LNCaP clone FGC (cell line): ENCODE measurements at places on chromosomes 5 and 9.
A peak's percentile ranks its signal among the peaks of the same experiment; 100 is the strongest.

DNA sequence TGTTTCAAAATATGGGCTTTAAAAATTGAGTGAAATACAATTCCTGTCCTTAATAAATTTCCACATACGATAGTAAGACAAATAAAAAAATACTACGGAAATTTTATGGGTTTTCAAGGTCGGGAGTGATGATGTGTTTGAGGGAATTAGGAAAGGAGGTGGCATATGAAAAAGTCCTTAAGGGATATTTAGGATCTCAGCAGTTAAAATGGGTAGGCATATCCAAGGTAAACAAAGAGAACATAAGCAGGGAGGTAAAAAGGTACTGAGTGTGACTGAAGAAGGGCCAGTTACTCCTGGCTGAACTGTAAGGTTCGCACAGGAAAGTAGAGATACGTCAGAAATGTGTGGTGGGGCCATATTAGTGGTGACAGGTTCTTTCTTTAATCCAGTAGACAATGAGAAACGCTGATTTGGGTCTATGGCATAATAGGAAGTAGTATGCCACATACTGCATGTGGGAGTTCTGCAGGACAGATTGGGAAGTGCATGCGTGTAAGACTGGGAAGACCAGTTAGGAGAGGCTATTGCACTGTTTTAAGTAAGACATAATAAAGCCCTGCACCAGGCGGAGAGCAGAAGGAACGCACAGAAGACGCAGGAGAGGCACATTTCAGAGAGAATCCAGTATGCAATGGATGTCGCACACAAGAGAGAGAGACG is 937 bp upstream of the HMGCR start:
- peak; percentile 82 for DNase-seq

DNA sequence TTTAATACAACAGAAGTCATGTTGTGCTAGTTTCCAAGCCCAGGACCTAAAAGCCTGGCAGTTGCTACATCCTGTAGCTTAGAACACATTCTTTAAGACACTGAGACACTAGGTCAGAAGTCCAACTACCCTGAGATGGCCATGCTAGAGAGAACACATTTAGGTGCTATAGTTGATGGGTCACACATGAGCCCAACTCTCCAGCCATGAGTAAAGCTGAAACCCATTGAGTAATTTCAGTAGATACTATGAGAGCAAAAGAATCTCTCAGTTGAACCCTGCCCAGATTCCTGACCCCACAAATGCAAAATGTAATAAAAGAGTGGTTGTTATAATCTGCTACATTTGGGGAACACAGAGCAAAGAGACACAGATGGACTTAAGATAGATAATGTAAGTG is 164.4 kb downstream of the SEMA5A start:
- DNase-seq: no peak

- DNase-seq: no peak
Measured at GRCh38 chr9:19648672-19649071, 140.2 kb downstream of the SLC24A2 start.

DNA sequence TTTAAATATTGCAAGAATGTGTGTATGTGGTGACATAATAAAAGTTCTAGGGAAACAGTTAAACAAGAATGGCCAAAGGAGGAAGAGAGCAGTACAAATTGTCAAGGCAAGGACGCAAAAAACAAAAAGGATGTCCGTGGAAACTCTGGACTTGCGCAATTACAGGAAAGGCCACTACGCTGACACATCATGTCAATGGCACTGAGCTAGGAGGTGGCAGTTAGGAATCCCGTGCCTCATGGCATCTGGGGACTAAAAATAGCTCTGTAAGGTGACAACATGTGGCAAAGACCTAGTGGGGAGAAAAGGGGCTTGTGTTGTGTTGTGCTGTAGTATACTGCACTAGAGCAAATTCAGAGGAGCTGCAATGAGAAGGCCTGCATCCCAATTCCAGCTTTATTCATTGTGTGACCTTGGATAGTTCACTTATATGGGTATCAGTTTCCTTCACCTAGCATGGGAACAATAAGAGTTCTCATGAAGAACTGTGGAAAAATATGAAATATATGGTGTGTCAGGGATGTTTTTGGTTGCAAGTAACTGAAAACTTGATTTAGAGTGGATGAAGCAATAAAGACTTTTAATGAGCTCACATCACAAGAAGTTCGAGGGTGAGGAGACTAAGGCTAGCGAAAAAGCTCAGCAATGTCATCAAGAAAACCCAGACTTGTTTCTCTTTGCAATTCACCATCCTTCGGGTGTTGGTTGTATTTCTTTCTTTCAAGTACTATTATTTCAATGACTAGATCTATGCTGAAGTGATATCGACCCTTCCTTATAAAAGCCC is 124.1 kb upstream of the STC2 start:
- no peak for DNase-seq

DNA sequence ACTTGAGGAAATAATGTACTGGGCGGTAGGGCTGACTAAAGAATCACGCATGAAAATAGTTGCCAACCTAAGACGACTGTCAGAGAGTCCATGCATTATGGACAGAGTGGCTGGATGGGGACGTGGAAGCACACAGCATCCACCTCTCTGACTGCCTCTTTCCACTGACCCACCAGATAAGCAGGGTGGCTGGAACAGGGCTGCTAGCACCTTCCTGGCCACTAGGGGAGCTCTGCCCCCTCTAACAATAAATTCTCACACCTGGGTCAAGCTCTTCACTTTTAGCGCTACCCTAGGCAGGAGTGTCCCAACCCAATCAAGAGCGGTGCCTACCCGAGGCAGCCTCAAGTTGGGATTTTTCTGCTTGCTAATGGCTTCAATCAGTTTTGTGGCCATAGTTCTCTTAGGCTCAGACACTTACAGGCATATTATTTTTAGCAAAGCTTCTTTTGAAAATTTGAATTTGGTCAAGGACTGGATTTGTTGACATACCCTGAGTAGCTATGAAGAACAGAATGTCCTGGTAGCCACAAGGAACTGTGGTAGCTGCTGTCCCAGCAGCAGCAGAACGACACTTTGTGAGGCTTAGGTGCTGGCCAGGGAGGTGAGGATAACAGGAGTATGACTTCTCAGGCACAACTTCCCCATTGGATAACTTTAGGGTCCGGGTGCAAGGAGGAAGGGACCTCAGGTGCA is 6.9 kb upstream of the TPM2 start:
- no peak for DNase-seq

DNA sequence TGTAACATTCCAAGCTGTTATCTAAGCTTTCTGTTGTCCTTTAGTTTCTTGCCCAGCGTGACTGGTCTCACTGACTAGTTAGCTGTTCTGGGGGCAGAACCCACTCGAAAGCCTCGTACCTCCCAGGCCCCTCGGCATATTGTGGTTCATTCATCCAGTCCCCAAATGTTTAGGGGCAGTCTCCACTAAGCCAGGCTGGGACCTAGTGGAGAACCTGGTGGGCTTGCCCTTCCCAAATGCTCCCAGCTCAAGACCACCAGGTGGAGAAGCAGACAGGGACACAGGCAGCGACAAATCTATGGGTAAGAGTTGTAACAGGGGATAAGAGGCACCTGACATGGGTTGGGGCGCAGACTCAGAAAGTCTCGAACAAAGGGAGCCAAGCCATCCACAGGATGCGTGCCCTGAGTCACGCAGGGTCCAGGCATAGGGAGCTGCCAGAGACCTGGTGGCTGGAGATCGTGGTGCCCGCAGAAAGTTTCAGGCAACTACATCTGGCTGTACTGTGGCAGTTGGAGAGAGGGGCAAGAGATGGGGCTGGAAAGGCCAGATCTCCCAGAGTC is 851 bp upstream of the EEIG1 start:
- DNase-seq: no peak

- no peak for DNase-seq
Measured at GRCh38 chr5:116806836-116807235, 232.2 kb upstream of the SEMA6A start.

GRCh38 chr9:3497857-3498256 is 27.9 kb downstream of the RFX3 start:
- no peak for DNase-seq

DNA sequence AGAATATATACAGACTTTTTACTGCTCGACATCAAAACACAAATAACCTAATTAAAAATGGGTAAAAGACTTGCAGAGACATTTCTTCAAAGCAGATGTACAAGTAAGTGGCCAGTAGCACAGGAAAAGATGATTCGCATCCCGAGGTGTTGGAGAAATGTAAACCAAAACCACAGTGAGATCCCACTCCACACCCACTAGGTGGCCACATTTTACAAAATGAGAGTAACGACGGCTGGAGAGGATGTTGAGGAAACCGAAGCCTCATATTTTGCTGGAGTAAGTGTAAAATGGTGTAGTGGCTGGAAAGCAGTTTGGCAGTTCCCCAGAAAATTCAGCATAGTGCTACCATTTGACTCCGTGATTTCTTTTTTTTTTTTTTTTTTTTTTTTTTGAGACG is 21.3 kb upstream of the GBGT1 start:
- DNase-seq: peak; percentile 34

- no peak for DNase-seq
Measured at GRCh38 chr5:174311121-174311520, 265.6 kb downstream of the NSG2 start.

GRCh38 chr5:172660974-172661373 is 19.9 kb downstream of the NEURL1B start:
- no peak for DNase-seq

DNA sequence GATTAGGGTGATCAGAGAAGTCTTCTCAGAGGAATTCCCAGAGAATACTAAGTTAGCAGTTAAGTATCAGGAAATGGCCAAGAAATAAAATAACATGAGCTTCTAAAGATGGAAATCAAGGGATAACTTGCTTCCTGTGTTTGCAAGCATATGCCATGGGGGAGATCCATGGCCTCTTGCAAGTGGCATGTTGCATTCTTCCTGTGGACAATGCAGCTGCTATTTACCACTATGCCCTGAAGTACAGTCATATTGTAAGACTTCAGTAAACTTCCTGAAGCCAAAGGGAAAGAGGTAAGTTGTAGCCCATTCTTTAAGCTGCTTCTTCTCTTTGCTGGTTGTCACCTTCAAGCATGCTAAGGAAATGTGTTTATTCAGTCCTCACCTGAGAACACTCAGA is 154.7 kb upstream of the RUSC2 start:
- DNase-seq: no peak

GRCh38 chr5:154865466-154866184 is 7.2 kb downstream of the CNOT8 start:
- DNase-seq: no peak

- DNase-seq: no peak
Measured at GRCh38 chr5:73763300-73764032, 137.5 kb downstream of the ARHGEF28 start.

- DNase-seq: no peak
Measured at GRCh38 chr5:94304146-94304545, 314.3 kb downstream of the KIAA0825 start.

- no peak for DNase-seq
Measured at GRCh38 chr5:103259705-103260355, 1.3 kb downstream of the MACIR start.

DNA sequence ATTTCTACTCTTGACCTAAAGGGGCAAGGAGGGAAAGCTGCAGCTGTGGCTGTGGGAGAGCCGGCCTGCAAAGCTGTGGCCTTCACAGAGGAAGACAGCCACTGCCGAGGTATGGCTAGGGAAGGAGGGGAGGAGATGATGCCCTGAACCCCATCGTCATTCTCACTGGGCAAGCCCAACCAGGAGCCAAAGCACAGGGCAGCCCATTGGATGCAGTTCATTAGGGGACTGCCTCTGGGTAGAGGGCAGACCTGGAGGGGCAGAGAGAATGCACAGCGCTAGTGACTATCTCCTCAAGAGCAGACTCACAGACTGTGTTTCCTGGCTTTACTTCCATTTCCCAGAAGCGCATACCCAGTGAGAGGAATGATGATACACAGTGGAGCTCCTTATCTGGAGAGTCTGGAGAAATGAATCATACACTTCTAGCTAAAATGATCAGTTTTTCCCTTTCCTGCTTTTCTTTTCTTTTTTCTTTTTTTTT is 47.2 kb upstream of the TTC23L start:
- no peak for DNase-seq

GRCh38 chr5:111680737-111681413 is 76.1 kb downstream of the NREP start:
- peak; percentile 40 for DNase-seq

DNA sequence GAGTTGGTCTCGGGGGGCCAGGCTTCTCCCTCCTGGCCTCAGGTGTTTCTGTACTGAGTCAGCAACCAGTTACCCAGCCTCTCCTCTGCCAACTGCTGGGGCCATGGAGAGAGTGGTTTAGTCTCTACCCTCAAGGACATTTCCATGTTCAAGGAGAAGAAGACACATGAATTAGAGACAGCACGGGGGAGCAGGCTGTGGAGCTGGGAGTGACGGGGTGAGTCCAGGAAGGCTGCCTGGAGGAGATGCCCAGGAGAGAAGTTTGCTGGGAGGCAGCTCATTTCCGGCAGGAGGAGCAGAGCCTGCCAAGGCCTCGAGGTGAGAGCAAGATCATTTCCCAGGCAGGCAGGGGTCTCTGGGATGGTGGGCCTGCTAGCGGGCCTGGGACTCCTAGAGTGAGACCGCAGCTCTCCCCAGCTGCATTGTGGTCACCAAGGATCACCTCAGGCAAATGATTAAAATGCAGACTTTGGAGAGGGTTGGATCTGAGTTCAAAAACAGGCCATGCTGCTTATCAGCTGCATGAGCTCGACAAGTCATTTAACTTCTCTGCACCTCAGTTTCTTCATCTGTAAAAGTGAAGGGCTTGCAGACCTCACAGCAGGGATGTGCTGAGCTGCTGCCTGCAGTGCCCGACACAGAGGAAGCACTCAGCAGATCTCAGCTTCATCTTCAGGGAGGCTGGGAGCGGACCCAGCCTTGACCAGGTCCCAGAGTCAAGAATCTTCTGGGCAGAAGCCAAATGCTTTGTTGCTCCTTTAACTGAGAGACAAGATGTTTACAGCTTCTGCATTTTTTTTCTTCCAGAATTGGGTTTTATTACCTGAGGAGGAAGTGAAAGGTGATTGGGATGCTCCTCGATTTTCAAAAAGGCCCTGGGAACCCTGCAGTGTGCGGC is 35.2 kb downstream of the NEK6 start:
- no peak for DNase-seq

- no peak for DNase-seq
Measured at GRCh38 chr5:138498376-138498775, 33.1 kb downstream of the EGR1 start.

- DNase-seq: no peak
Measured at GRCh38 chr5:87020099-87020934, 247.4 kb upstream of the RASA1 start.

GRCh38 chr9:95820074-95820473 is 55.4 kb upstream of the ERCC6L2 start:
- DNase-seq: no peak

GRCh38 chr5:73892806-73893205 is 266.8 kb downstream of the ARHGEF28 start:
- DNase-seq: no peak

GRCh38 chr5:61679562-61679961 is 347.5 kb downstream of the ZSWIM6 start:
- DNase-seq: no peak

GRCh38 chr5:122101636-122102285 is 23.7 kb upstream of the LOX start:
- no peak for DNase-seq

- DNase-seq: no peak
Measured at GRCh38 chr5:81305785-81306184, 4.4 kb downstream of the ZCCHC9 start.
